SIG-M5 (cell line): ENCODE measurements at places on chromosomes 11 and 22.
A peak's percentile ranks its signal among the peaks of the same experiment; 100 is the strongest.

GRCh38 chr22:25154667-25154999, 45.0 kb upstream of the CRYBB3 start:
- DNase-seq = no peak

GRCh38 chr11:11036848-11037732, 179.2 kb upstream of the ZBED5 start:
- no peak for DNase-seq

- DNase-seq = peak; percentile 38
Observed at GRCh38 chr22:43955040-43955882, at the start of gene SAMM50. SAMM50 (plus strand) TSS chr22:43955442; CDS start chr22:43955578, 136 bp downstream.

- no peak for DNase-seq
Observed at GRCh38 chr22:31230871-31231621, 18.9 kb downstream of the LIMK2 start.

GRCh38 chr11:10558288-10558687, 10.2 kb downstream of the LYVE1 start:
- DNase-seq = no peak
